Caco-2 (cell line): ENCODE measurements at places on chromosomes 11 and 22. TPM values are rescaled to one million over a fixed set of nuclear protein-coding genes. Genes with fewer than 3 reads are reported as not detected.

Gene CST6
- total RNA-seq: not detected in 2 replicates

Gene GSTT2B
- 9.0 and 9.6 TPM in 2 replicates for total RNA-seq

Gene CSF2RB
- total RNA-seq: not detected in 2 replicates

Gene MPZL3
- 29.6 and 31.8 TPM in 2 replicates for total RNA-seq

Gene RIC3
- not detected in 2 replicates for total RNA-seq

GRCh38 chr11:122038543-122038942, 77.5 kb downstream of the BLID start:
- no peak overlapping the region for H3K27ac ChIP-seq
- no peaks in the 10 kb centered on the region for H3K27me3 ChIP-seq
- no peak overlapping the region for H3K4me3 ChIP-seq

- no peaks in the 10 kb centered on the region for H3K36me3 ChIP-seq
- no peaks in the 10 kb centered on the region for H3K27me3 ChIP-seq
- no peak overlapping the region for H3K4me3 ChIP-seq
- no peak overlapping the region for H3K27ac ChIP-seq
- peak; percentile 55 for DNase-seq
These were observed 3.2 kb upstream of the EMID1 start for GRCh38 chr22:29202212-29203192.

- DNase-seq: no peak
- no peaks in the 10 kb centered on the region for H3K27me3 ChIP-seq
- H3K36me3 ChIP-seq: no peaks in the 10 kb centered on the region
These were observed 40.6 kb upstream of the LINC01488 start for GRCh38 chr11:69440876-69441275.

GRCh38 chr11:11531131-11531908, 90.5 kb downstream of the GALNT18 start:
- DNase-seq: no peak
- no peaks in the 10 kb centered on the region for H3K27me3 ChIP-seq
- H3K36me3 ChIP-seq: no peaks in the 10 kb centered on the region
- no peaks in the 10 kb centered on the region for H3K4me1 ChIP-seq
- H3K4me3 ChIP-seq: no peak overlapping the region
- H3K27ac ChIP-seq: no peak overlapping the region

GRCh38 chr11:114097832-114098231, 38.3 kb downstream of the ZBTB16 start:
- H3K4me1 ChIP-seq: peaks cover 19% of the 10 kb centered on the region
- H3K4me3 ChIP-seq: no peak overlapping the region
- H3K27me3 ChIP-seq: no peaks in the 10 kb centered on the region
- DNase-seq: no peak
- no peaks in the 10 kb centered on the region for H3K36me3 ChIP-seq
- H3K27ac ChIP-seq: no peak overlapping the region

DNA sequence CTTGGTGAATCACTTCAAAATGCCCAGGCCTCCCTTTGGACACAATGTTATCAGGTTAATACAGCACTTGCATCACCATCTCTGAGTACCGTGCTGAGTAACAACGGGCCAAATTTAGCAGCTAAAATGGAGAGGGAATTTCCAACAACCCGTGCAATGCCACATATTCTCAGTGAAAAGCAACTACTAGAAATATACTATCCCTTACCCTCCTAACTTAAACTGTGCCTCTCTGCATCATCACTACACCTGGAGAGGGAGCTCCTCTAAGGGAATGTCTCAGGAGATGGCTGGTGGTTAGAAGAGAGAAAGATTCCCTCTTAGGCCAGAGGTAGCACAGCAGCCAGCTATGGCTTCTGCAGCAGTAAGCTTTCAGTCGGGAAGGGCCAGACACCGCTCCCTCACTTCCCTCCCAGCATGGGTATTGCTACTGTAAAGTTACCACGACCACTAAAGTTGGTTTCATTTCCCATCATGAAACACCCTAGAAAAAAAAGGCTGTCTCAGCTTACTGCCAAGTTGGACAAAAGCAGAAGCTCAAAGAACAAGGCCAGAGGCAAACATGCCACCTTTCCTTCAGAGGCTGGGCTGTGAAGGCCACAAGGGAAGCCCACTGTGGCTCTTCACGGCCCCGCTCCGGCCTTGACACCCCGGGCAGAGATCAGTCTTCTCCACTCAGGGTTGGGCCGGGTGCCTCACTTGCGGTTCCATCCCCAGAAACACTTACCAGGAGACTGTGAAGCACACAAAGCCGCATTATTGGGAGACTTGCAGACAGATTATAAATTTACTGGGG, 3.9 kb downstream of the MAML2 start:
- H3K36me3 ChIP-seq: no peaks in the 10 kb centered on the region
- peaks cover 47% of the 10 kb centered on the region for H3K4me1 ChIP-seq
- DNase-seq: no peak
- no peaks in the 10 kb centered on the region for H3K27me3 ChIP-seq

GRCh38 chr11:35598254-35599125, 19.8 kb upstream of the FJX1 start:
- no peaks in the 10 kb centered on the region for H3K36me3 ChIP-seq
- H3K27me3 ChIP-seq: no peaks in the 10 kb centered on the region
- H3K4me1 ChIP-seq: no peaks in the 10 kb centered on the region

DNA sequence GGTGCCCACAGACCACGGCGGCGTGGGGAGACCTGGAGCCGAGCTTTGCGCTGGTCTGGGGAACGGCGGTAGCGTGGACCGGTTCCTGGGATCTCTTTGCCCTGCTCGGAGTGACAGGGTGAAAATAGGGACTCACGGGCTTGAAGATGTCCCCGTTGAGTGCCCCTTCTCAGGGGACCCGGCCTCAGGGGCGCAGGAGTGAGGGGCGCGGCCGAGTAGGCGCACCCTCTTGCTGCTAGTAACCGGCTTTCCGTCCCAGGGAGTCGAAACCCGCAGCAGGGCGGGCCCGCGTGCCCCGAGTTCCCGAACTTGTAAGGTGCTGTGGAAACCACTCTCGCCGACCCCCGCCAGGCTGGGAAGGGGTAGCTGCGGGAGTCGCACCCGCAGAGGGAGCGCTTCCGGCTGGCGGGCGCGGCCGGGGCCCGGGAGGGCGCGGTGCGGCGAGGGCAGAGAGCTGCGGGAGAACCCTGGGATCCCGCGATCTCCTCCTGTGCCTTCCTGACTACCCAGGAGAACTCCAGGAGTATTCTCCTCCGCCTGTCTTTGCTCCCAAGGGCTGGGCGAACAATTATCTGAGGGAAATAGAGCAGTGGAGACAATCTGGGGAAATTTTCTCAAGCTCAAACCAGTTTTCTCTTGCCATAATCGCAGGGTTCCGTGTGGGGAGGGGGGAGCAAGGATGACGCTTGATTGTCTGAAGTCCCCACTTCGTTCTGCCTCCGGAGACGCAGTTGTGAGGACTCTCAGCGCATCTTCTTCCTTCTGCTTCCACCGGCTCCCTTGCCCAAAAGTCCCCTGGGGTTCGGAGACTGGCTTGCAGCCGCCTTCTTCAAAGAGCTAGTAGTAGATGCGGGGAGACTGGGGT, 666 bp downstream of the NELL1 start:
- H3K27ac ChIP-seq: no peak overlapping the region
- H3K36me3 ChIP-seq: no peaks in the 10 kb centered on the region
- H3K27me3 ChIP-seq: no peaks in the 10 kb centered on the region
- no peak overlapping the region for H3K4me3 ChIP-seq
- DNase-seq: no peak

GRCh38 chr11:120431633-120432032, 79.9 kb upstream of the GRIK4 start:
- H3K4me1 ChIP-seq: no peaks in the 10 kb centered on the region
- H3K27me3 ChIP-seq: no peaks in the 10 kb centered on the region
- H3K27ac ChIP-seq: no peak overlapping the region
- peak; percentile 57 for DNase-seq

DNA sequence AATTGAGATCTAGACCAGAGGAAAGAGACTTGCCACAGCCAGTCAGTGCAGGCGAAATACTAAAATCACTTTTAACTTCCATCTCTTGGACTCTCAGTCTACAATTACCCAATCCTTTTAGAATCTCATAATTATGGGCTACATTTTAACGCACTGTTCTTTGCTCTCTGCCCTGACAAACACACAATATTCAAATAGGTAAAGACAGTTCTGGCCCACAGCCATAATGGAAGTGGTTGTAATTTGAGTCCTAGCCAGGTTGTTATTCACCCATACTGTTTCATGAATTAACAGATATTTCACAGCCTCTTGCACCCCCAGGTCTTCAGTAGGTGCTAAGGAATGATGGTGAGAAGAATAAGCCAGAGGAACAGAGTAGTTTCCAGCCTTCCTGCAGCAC, 830 bp downstream of the C11orf97 start:
- no peaks in the 10 kb centered on the region for H3K4me1 ChIP-seq
- no peak for DNase-seq
- H3K27ac ChIP-seq: no peak overlapping the region
- no peak overlapping the region for H3K4me3 ChIP-seq
- H3K36me3 ChIP-seq: no peaks in the 10 kb centered on the region

- no peak overlapping the region for H3K4me3 ChIP-seq
- H3K36me3 ChIP-seq: no peaks in the 10 kb centered on the region
- H3K27me3 ChIP-seq: no peaks in the 10 kb centered on the region
- H3K27ac ChIP-seq: no peak overlapping the region
These were observed 116.1 kb downstream of the CCDC34 start for GRCh38 chr11:27246925-27247324.

DNA sequence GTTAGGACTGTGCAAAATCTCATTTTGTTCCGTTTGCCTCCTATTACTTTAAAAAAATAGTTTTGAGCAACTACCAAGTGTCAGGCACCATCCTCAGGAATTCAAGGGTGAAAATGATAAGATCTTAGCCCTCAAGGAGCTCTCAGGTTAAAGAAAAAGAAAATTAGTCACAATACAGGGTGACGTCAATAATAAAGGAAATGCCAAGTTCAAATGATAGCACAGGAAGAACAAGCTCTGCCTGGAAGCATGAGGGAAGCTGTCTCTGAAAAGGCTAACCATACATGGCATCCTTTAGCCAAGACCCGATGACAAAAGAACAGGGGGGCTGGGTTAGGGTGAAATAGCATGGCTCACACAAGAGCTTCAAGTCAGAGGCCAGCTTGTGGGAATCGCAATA, 11.1 kb upstream of the MPZL2 start:
- no peak overlapping the region for H3K4me3 ChIP-seq
- H3K36me3 ChIP-seq: no peaks in the 10 kb centered on the region
- H3K27me3 ChIP-seq: no peaks in the 10 kb centered on the region
- no peak overlapping the region for H3K27ac ChIP-seq
- peaks cover 26% of the 10 kb centered on the region for H3K4me1 ChIP-seq
- no peak for DNase-seq
